Jurkat, Clone E6-1 (cell line): ENCODE measurements at places on chromosomes 2 and 18.

GRCh38 chr2:241816431-241817121 lies 7.6 kb downstream of the NEU4 start:
- no peak for DNase-seq

GRCh38 chr2:128668946-128669345 lies 350.3 kb upstream of the HS6ST1 start:
- DNase-seq: peak; percentile 60

GRCh38 chr2:240919161-240919781 lies 13.1 kb downstream of the CROCC2 start:
- DNase-seq: no peak

DNA sequence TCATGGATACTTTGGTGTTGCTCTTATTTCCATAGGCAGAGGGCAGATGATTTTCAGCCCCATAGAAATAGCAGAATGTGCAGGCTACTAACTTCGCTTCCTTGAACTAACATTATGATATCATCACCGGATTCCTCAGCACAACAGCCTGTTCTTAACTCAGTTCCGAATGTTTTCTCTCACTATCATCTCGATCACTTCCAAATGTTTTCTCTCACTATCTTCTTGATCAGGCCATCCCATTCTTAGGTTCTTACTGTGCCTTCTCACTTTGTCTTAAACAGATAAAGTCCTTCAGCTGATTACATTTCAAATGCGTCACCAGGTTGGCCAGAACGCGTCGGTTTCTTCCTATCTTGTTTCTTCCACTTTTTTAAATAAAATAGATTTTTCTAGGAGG lies 11.4 kb upstream of the MBD2 start:
- no peak for DNase-seq

- no peak for DNase-seq
Measured at GRCh38 chr2:40470822-40471813, 19.2 kb upstream of the SLC8A1 start.

DNA sequence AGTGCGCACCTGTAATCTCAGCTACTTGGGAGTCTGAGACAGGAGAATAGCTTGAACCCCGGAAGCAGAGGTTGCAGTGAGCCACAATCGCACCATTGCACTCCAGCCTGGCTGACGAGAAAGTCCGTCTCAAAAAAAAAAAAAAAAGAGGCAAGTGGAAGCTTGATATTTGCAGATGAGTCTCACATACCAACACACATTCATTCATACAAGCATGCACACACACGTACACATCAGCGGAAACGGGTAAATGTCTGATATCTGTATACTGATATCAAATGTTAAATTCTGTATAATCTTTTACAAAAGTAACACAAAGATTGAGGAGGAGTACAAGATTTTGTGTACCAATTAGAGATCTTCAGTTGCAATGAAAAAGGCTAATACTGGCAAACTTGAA lies 47.8 kb upstream of the SPOPL start:
- no peak for DNase-seq

DNA sequence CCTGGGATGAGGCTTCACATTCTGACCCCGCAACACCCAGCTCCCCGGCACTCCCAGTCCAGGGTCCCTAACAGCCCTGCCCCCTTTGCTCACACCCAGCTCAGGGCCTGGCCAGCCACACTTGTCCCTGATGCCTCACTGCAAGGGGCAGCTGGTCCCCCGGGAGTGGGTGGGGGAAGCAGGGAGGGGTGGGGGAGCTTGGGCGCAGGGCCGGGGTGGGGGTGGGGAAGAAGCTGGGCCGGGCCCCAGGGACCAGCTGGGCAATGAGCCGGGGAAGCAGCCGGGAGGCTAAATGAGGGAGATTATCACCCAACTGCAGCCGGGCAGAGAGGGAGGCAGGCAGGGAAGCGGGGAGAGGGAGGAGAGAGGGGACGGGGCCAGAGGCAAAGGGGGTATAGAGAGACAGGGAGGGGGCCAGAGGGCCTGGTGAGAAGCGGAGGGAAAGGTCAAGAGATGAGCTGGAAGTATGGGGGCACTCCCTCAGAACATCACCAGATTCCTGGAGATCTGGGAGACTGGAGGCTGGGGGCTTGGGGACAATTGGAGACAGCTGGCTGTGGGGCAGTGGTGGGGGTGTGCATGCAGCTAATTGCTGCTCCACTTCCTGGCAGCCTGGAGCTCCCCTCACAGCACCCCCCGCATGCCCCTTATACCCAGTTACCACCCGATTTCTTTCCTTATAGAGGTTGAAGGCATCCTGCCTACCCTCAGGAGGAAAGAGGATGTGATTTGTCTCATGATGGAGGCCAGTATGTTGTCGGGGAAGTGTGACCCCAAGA lies 2.5 kb upstream of the ASIC4 start:
- no peak for DNase-seq

- no peak for DNase-seq
Measured at GRCh38 chr18:53946594-53946993, 277.9 kb downstream of the MBD2 start.

DNA sequence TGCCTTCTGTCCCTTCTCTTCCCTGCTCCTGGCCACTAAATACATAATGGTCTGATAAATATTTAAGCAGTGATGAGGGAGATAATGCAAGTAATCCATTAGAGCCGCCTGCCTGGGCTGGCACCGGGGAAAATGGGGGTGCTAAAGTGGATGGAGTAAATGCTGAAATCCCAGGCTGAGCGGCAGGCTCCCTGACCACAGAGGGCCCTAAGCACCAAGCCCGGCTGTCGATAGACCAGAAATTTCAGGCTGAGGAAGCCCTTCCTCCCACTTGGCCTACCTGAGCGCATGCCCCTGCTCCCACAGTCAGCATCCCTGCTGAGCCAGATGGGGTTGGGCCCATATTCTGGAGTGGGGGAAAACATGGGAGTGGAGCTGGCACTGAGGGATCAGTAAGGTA lies 197.5 kb upstream of the SKOR2 start:
- DNase-seq: no peak

- DNase-seq: no peak
Measured at GRCh38 chr2:125386074-125386473, 1269.9 kb upstream of the GYPC start.

GRCh38 chr2:54373855-54374254 lies 82.3 kb upstream of the SPTBN1 start:
- no peak for DNase-seq

- no peak for DNase-seq
Measured at GRCh38 chr2:120854766-120855530, 119.3 kb downstream of the GLI2 start.

DNA sequence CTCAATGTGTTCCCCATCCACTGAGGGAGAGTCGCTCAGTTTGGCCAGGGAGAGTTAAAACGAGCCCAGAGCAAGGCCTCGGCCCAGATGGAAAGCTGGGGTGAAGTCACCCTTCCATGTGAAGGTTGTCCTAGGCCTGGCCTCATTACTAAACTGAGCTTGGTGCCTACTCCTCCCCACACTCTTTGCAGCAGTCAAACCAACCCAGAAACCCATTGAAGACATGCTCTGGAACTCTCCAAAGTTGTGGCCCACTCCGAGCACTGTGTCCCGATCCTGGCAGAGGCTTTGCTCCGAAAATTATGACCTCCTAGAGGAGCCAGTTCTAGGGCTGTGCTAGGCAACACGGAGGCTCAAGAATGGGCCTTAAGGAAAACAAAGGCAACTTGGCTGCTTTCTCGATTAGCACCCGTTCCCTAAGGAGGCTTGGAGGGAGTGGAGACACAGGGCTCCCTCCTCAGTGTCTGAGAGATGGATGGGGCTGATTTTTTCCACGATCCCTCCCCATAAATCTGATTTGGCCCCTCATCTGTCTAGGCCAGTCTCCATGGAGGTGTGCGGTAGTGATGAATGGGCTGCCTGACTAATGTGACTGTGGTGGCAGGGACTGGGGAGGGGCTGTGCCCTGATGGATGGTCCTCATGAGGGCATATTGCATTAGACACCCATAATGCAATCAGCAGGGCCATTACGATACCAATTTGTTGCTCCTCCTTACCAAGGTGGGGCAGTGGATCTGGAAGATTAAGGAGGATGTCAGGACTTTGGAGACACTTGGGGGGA lies 11.7 kb upstream of the CYP26B1 start:
- no peak for DNase-seq

GRCh38 chr2:85831735-85832134 lies 57.1 kb downstream of the ST3GAL5 start:
- no peak for DNase-seq

- DNase-seq: no peak
Measured at GRCh38 chr18:55245211-55245614, 286.0 kb upstream of the CCDC68 start.

- DNase-seq: no peak
Measured at GRCh38 chr2:180376066-180376465, 369.0 kb upstream of the CWC22 start.

DNA sequence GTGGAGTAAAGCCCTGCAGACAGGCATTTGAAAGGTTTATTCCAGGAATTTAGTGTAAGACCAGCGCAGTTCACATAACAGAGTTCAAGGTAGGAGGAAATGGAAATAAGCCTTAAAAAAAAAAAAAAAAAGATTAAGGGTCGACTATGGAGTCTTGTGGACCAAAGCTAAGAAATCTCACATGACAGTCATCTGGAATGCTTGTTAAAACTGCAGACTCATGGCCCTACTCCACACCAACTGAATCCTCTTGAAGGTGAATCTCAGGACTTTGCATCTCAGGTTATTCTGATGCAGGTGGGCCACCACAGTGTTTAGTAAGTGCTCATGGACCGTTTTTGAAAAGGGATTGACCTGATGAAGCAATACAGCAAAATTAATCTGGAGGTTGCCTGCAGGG lies 8.8 kb downstream of the TTLL4 start:
- DNase-seq: no peak

- DNase-seq: no peak
Measured at GRCh38 chr2:105243961-105244360, 2.4 kb downstream of the GPR45 start.

DNA sequence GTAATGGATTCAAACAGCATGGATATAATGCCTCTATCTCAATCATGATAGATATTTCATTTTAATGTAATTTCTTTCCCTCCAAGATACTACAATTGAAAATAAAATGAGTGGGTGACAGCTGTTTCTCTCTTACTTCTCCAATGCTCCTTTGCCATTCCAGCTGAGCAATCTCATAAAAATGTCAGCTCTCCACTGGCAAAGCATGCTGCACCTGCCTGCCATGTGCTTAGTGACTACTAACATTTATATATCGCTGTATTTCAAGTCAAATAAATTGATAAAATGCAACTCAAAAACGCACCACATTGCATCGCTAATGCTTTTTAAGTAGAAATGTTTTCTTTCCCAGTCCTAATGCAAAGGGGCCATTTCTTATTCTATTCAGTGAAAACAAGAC lies 1093.9 kb downstream of the CBLN2 start:
- no peak for DNase-seq

GRCh38 chr2:28488858-28489575 lies 6.8 kb upstream of the PLB1 start:
- no peak for DNase-seq

GRCh38 chr2:207694811-207695281 lies 16.6 kb upstream of the CCNYL1 start:
- no peak for DNase-seq

DNA sequence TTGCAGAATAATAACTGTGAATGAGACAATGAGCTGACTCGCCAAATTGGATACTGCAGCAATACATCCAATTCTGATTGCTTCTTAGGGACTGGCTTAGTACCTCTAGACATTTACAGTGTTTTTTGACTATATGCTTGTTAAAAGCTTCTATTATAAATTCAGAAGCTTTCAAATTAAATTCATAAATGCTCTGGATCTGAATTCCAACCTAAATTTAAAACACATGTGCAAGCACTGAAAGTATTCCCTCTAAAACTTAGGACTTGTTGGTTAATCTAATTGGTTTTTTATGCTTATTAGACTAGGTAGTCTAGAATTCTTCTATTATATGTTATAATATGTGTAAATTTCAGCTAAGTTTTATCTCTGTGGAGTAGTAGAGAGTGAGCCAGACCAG lies 306.9 kb downstream of the CPS1 start:
- no peak for DNase-seq

DNA sequence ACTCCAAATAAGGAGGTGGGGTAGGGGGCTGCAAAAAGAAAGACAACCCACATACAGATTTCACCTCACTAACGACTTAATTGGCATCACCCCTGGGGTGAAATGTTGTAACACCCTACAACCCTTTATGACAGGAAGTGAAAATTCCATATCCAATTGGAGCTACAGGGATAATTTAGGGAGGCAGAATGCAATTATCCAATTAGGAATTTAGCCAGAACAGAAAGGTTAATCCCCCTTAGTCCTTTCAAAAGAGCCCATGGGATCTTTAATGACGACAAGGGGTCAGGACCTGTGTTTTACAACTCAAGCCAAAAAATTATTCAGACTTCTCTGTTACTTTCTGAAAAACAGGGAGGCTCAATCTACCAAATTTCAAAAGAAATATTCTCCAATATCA lies 1027.1 kb downstream of the TMEM182 start:
- no peak for DNase-seq

DNA sequence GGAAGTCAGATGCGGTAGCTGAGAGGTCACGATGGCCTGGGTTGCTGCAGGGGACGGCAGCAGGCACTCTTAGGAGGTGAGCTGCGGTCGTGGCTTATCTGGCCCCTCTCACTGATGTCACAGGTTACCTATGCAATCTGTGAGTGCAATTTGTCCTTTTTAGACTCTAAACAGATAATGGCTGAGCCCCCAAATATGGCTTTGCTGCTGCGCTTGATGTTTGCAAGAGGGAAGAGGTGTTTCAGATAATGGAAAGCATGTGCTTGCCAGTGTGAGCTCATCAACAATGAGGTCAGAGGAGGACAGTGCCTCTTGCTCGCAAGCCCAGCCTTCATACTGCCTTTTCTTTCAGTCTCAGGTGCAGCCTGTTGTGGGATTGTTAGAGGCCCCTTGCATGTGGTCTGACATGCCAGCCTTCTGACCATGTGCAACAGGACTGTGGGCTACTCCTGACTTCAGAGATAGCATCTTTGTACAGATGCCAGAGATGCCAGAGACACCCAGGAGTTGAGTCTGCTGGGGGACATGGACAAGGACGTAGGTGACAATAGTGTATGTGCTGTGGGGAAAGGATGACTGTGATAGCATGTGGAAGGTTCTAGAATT lies 151.3 kb downstream of the TANC1 start:
- DNase-seq: no peak

- no peak for DNase-seq
Measured at GRCh38 chr2:75204833-75205232, 5.5 kb upstream of the TACR1 start.

DNA sequence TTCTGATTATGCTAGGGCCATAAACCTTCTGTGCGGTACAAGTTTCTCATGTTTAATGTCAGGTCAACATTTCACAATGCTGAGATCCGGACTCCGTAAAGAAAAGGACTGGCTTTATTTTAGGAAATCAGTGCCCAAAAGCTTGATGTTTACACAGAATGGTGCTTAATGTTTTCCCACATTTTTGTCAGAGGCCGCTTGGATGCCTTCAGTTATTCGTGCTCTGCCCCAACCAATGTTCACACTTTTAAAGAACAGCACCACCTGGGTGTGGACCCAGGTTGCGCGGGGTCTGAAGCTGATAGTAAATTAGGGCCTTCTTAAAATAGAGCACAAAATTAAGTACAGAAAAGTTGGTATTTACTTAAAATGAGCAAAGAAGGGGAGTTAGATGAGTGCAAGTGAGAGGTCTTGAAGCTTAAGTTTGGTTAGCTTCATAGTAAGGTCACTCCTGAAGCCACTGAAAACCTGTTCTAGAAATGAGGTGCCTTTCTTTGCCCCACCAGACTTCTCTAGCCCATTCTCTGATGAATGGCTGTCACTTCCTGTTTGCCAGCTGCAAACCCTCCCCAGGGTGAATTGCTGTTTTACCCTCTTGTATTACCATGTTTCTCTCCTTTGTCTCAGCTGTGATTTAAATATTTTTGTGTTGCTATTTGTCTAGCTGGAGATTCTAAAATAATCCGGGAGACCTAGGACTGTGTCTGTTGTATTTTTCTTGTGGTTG lies 20.5 kb downstream of the SLC3A1 start:
- DNase-seq: no peak

GRCh38 chr18:1294229-1294628 lies 389.6 kb downstream of the ADCYAP1 start:
- DNase-seq: no peak
